AG09319 (cell line): ENCODE measurements at places on chromosomes 5 and 9.

GRCh38 chr9:135154050-135154615 lies 66.7 kb downstream of the OLFM1 start:
- no peak for DNase-seq

DNA sequence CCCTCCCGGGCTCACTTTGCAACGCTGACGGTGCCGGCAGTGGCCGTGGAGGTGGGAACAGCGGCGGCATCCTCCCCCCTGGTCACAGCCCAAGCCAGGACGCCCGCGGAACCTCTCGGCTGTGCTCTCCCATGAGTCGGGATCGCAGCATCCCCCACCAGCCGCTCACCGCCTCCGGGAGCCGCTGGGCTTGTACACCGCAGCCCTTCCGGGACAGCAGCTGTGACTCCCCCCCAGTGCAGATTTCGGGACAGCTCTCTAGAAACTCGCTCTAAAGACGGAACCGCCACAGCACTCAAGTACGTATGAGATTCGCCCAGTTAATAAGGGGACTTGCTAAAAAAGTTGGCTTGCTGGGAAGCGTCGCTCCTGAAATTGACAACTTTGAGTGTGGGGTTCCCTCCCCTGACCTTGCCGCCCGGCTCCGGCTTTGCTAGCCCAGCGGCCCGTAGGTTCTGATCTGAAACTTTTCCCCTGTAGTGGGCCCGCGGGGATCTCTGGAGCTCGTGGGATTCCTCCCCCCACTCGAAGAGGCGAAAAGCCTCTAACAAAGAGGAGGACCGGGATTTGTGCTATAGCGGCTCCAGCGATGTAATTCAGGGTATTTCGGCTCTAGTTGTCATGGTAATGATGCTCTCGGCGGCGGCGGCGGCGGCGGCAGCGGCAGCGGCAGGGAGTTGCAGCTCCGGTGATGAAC lies 572 bp downstream of the NR4A3 start:
- no peak for DNase-seq

DNA sequence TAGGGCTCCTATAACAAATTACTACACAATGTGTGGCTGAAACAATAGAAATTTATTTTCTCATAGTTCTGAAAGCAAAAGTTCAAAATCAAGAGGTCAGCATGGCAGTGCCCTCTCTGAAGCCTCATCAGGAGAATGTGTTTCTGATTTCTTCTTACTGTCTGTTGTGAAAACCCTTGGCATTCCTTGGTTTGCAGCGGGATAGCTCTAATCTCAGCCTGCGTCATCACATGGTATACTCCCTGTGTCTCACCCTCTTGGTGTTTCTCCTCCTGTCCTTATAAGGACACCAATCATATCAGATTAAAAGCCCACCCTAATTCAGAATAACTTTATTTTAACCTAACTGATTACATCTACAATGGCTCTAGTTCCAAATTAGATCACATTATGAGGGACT lies 87.5 kb upstream of the CDH9 start:
- DNase-seq: no peak

- DNase-seq: no peak
Observed at GRCh38 chr5:26003966-26004365, 1034.4 kb downstream of the CDH9 start.

- no peak for DNase-seq
Observed at GRCh38 chr5:128984480-128984879, 19.2 kb downstream of the SLC27A6 start.

DNA sequence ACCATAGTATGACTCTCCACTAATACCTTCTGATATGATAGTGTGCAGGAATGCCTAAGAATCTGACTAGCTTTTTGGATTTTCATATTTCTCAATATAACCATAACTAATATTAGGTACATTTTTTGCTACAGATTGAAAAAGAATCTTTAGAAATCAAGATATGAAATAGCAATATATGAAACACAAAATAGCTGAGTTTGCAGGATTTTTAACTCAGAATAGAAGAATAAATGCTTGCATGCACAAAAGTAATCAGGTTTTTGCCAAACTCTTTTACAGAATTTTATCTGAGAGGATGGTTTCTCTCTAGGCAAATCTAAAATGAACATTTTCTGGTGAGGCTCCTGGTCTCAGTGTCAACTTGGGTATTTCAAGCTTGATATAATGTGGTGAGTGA lies 402.6 kb downstream of the TMEM232 start:
- DNase-seq: no peak

GRCh38 chr9:71663216-71663615 lies 105.1 kb downstream of the CEMIP2 start:
- no peak for DNase-seq

GRCh38 chr5:129760636-129761325 lies 12.9 kb downstream of the MINAR2 start:
- DNase-seq: no peak

DNA sequence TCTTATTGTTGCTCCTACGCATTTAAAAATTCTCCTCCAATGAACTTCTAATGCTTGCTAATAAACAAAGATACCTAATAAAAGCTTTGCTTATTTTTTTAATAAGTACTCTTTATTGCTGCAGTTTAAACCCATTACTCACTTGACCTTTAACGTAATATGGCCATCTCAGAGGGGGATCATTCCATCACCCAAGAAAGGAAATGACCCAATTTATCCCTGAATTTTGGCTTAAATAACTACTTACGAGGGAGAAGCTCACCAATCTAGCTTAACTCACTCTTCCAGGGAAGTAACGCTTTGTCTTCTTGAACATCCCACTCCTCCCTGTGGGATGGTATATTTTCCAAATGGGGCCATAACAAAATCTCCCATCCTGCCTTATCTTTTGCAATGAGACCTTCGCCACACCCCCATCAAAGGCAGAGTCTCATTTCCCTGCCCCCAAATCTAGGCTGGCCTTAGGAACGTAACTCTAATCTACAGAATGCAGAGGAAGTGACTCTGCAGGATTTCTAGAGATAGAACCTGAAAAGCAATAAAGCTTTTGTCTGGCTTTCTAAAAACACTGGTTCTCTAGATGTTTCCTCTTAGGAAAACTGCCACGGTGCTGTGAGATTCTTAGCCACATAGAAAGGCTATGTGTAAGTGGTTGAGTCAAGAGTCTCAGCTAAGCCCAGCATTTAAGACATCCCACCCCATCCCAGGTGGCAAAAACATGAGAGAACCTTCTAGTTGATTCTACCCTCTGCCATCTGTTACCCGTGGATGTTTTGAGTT lies 310.0 kb downstream of the ASTN2 start:
- no peak for DNase-seq

DNA sequence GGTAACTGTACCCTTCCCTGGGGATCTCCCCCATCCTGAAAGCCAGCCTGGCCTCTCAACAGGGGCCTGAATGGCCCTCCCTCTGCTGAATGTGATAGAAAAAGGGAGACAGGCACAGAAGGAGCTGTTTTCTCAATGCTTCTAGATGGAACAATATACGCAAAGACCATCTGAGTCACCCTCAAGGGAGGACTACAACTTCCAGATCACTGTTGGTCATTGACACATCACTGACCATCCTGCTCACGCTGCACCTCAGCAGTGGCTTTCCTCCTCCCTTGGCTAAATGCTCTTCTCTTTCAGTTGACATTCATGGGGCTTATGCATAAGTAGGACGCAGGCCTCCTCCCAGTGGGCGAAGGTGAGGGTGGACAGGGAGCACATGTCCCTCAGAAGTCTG lies 112.2 kb upstream of the SHB start:
- no peak for DNase-seq

DNA sequence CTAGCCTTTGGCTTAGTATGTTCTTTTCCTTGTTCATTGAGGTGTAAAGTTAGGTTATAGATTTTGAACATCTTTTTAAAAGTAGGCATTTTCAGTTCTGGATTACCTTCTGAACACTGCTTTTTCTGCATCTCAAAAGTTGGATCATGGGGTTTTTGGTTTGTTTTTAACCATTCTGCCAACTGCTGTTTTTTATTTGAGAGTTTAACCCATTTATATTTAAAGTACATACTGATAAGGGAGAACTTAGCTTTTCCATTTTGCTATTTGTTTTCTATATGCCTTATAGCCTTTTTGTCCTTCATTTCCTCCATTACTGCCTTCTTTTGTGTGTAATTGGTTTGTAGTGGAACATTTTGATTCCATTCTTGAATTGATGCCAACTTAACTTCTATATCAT lies 30.5 kb upstream of the ZNF169 start:
- no peak for DNase-seq

GRCh38 chr5:40386289-40386688 lies 293.4 kb upstream of the PTGER4 start:
- no peak for DNase-seq

DNA sequence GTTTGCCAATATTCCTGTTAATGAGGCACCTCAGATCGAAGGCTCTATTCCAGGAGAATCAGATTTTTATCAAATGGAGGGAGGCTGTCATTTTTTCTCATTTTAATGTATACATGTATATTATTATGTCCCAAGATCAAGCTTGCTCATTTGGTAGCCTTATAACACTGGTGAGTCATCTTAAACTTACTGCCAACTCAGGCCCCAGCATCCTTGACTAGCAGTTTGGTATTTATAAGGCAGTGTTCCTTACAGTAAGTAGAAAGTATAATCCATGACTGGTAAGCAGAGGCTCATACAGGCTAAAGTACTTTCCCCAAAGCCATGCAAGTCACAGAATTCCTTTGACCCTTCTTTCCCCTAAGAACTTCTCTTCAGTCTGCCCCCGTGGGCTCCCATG lies 90.7 kb upstream of the NR3C1 start:
- peak; percentile 62 for DNase-seq

DNA sequence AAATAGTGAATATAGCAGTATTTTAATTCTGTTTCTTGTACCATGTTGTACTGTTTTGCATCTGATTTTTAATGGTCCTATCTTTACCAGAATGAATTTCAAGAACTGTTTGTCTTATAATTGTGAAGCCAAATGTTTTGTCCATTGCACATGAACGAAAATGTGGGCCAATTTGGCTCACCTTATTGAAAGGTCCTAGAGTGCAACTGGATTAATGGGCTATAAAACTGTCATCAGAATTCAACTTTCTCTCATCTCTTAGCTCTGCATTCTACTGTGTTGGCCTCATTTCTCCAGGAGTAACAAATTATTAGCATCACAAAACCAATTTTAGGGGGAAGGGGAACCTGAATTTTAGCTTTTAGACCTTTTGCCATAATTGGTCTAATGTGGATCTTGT lies 179.4 kb upstream of the NUDT12 start:
- no peak for DNase-seq

- no peak for DNase-seq
Observed at GRCh38 chr9:74735761-74736160, 152.0 kb downstream of the TRPM6 start.

DNA sequence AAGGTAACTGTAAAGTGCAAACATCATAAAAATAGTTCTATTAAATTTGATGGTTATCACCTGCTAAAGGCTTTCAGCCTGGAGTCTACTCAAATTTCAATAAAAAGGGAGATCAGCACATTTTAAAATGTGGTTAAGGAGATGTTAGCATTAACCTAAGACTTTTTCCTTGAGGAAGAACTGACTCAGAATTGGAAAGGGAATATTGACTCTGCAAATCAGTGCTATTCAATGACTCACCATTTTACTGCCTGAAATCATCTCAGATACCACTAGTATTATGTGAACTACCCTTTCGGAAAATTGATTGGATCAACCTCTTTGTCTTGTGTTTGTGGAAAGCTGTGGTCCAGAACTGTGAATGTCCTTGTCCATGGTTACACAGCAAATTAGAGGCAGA lies 113.3 kb downstream of the ADRB2 start:
- no peak for DNase-seq

DNA sequence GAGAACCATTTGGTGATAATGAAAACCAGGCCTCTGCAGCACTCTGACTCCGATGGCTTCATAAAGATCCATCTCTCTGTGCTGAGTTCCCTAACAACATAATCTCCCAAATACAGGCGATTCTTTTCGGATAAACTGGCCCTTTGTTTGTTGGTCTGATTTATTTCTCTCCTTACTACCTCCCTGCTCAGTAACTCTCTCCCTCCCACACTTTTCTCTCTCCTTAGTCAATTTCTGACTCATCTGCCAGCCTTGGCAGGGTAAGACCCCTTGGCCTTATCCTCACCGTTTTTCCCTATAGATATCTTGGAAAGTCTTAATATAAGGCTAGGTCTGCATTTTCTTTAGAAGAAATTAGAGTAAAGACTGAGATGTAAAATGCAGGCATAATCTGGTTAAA lies 128.7 kb downstream of the BRINP1 start:
- DNase-seq: no peak

GRCh38 chr5:98777295-98777694 lies 3.8 kb downstream of the RGMB start:
- no peak for DNase-seq

GRCh38 chr9:28620661-28621060 lies 1047.4 kb upstream of the C9orf72 start:
- no peak for DNase-seq

DNA sequence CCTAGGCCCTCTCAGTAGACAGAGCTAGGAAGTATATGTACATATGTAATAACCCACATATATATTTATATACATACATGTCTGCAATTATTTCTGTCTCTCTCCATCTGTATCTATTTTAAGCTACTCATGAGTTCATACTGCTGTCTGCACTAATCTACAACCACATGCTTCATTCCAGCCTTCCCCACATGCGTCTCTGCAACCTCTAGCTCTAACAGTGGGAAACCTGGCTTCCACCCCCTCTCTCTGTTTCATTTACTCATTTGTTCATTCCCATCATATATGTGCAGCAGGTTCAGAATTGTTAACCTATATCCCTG lies 23.3 kb downstream of the DCANP1 start:
- DNase-seq: no peak

GRCh38 chr5:146426305-146426704 lies 20.8 kb upstream of the TCERG1 start:
- DNase-seq: no peak

- peak; percentile 75 for DNase-seq
Observed at GRCh38 chr9:2559192-2560152, 62.1 kb upstream of the VLDLR start.

DNA sequence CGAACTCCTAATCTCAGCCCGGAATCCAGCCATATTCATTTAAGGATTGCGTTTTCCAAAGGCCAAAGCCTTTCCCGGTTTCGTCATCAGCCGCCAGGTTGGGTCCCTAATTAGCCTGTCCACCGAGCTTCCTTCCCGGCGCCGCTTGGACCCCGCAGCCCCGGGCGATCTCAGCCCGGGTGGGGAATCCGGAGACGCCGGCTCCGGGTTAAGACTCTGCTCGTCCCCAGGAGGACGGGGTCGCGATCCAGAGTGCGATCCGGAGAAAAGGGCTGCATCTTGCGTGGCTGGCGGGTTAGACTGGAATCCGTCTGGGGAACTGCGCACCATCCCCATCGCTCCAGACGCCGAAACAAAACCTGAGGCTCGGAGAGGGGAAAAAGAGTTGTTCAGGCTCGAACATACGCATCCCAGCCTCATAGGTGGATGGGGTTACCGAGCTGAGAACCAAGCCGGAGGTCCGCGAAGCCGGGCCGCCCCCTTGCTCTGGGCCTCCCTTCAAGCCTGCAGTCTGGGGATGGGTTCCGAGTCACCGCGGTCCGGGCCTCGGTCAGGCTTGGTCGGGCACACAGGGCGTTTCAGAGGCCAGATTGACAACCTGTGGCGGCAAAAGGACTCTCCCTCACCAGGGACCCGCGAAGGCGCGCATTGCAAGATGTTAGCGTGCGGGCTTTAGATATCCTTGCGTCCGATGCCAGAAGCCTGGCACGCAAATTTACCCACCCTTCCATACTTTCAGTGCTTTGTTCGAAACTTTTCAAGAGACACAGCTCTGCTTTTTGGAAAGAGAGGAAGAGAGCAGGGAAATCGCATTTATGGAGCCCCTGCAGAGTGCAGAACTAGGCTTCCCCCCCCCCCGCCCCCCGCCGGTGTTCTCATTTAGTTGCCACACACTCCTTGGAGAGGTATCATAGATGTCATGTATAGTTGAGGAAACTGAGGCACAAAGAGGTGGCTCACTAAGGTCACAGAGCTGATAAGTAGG lies 7.9 kb downstream of the MSX2 start:
- DNase-seq: no peak
